ENCODE measurements at places on chromosomes 12 and 14.
A peak's percentile ranks its signal among the peaks of the same experiment; 100 is the strongest.

GRCh38 chr12:28253161-28253641 lies 62.9 kb downstream of the CCDC91 start:
- no peak for DNase-seq

GRCh38 chr12:69243099-69244084 lies 4.0 kb downstream of the CPSF6 start:
- no peak for DNase-seq

- peak; percentile 82 for DNase-seq
Observed at GRCh38 chr12:111766608-111767361, at the start of gene ALDH2. TSS of gene ALDH2 (plus strand) at chr12:111766933. CDS start at chr12:111766983, 50 bp downstream.

GRCh38 chr14:61438036-61438435 lies 116.7 kb downstream of the PRKCH start:
- DNase-seq, result no peak

- DNase-seq, result no peak
Observed at GRCh38 chr14:100620255-100621100, 33.3 kb upstream of the BEGAIN start.

DNA sequence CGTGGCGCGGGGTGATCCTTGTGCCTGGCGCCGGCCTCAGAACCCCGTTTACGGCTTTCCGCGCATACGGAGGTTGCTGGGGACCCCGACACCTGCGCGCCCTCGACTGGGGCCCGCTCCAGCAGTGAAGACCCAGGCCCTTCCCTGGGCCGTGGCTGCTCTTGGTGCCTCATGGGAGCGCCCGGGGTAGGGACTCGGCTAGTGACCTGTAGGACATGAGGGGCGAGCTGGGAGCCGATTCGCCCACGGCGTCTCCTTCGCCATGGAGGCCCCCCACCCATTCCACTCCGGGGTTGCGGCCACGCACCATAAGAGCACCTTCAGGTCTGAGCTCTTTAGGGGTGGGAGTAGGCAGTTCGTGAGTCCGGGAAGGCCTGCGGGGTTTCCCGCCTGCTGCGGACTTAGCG lies 14.2 kb upstream of the PAX9 start:
- no peak for DNase-seq

DNA sequence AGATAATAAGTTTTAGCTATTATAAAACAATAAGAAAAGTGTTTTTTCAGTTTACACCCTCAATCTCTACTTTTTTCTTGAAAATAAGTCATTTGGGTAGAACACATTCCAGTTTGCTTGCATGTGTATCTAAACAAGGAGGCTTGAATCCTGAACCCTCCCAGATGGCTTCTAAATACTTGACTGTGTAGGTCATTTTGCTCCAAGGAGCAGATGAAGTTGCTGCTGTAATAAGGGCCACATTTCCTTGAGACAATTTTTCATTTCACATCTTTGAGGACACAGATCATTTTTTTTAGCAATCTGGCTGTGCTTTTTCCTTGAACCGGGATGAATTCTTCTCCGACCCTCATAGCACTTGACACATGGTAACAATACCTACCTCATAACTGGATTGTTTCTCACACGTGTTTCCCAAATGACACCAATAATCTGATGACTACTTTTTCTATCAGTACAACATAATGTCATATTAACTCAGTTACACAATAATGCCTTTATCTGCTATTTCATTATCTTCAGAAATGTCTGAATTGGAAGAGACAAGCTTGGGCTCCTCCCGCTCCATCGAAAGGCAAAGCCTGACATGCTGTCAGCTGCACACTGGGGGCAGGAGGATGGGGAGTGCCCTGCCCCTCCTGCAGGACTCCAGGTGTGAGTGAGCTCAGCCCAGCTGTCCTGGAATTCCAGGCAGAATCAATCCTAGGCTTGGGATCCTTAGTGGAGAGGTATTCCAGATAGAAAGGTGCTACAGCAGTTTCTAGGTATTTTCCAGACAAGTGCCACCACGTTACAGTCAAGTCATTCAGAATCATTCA lies 30.9 kb downstream of the GPHB5 start:
- DNase-seq, result no peak

GRCh38 chr12:102629262-102629888 lies 149.0 kb upstream of the IGF1 start:
- no peak for DNase-seq

- no peak for DNase-seq
Observed at GRCh38 chr14:59460378-59460777, 4.8 kb downstream of the GPR135 start.

DNA sequence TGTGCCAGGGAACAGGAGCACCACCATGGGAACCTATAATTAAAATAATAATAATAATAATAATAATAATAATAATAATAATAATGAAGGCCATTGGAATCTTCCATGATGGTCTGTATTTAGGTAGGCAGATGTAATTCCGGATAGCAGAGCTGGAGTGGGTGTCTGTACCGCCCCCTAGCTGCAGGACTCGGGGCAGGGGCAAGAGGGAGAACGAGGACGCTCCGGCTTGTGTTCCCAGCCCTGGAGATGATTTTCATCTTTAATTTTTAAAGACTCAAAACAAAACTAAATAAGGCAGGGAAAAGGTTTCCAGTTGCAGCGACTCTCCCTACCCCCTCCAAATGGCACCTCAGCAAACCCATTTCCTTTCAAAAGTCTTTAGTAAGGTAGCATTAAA lies 501.1 kb downstream of the VRK1 start:
- DNase-seq, result no peak
